ENCODE measurements at places on chromosomes 1 and 21.

DNA sequence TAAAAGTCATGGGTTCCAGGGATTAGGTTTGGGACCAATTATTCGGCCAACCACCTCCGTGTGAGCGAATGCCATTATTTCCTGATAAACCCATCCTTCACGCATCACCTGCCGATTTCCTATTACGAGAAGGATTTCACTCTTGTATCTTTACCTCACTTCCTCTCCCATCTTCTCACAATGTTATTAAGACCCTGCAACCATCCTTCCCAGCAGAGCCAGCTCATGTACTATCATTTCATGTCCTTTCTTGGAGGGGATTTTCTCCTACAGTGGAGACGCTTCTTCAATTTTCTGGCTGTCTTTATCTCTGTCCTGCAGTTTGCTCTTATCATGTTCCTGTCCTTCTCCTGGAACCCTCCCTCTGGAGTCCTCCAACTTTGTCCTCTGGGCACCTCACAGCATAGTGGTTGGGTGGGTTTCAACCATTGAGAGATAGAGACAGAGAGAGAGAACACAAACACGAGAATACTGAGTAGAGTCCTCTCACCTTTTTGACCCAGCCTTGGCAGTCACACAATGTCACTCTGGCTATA is 192.2 kb downstream of the DYRK1A start:
- no peak for DNase-seq

DNA sequence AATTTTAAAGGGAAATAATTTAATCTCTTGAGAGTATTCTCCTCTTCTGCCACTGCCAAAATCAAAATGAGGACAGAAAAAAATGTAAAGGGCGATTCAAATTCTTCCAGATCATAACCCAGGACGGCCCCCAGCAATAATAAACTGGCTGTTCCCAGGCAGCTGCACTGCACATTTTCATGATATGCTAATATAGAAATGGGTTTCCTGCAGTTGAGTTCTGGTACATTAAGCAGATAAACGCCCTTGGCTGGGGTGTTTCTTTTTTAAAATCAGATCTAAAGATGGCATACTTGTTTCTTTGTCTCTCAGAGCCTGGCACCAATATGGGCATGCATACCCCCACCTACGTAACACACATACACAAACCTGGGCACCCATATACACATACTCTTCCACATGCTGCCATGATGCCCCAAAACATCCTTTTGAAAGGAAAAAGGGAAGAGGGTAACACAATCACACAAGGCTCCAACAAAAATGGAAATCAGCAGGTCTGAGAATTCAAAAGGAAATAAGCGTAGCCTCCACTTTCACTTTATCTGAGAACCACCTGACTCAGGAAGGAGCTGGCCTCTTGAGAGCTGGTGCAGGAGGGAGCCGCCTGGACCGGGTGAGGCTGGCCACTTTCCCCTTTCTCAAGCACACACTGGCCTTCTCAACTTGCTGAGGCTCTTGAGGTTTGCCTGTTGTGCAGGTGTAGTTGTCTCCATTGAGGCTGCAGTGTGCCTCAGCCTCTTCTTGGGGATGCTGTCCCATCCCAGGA is 653.4 kb downstream of the KIF26B start:
- DNase-seq, result no peak

DNA sequence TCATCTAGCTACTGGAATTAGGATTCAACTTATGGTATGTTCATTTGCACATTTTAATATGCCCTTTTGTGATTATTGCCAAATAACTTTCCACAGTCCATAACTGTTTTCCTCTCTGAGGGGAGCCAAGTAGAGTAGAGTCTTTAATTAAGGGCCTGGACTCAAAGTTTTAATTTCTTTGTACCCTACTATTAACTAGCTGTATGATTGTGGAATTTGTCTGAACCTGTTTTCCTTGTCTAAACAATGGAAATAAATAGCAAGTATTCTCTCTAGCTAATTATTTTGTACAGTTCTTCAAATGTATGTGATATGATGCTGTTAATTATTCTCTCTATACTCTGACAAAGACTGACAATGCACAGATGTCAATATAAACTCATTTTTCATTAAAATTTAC is 24.0 kb upstream of the SLC30A10 start:
- DNase-seq, result no peak

GRCh38 chr1:27689423-27690173 is 17.6 kb upstream of the IFI6 start:
- no peak for DNase-seq

GRCh38 chr1:99557546-99558202 is 88.2 kb upstream of the PALMD start:
- DNase-seq, result no peak

GRCh38 chr1:82499022-82499421 is 698.3 kb downstream of the ADGRL2 start:
- DNase-seq, result no peak

DNA sequence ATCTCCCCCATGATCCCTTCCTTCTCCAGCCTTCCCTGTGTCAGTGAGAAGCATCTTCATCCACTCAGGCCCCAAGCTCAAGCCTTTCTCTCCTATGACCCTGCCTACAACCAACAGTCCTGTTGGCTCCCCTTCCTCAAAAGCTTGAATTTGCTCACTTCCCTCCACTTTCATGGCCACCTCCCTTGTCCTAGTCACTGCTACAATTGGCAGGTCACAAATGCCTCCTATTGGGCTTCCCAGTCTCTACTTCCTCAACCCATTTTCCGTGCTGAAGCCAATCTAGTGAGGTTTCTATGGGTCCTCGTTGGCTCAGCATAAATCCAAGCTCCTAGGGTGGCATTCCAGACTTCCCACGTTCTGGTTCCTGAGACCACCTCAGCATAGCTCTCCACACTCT is 40.2 kb upstream of the SLC6A9 start:
- DNase-seq, result no peak

DNA sequence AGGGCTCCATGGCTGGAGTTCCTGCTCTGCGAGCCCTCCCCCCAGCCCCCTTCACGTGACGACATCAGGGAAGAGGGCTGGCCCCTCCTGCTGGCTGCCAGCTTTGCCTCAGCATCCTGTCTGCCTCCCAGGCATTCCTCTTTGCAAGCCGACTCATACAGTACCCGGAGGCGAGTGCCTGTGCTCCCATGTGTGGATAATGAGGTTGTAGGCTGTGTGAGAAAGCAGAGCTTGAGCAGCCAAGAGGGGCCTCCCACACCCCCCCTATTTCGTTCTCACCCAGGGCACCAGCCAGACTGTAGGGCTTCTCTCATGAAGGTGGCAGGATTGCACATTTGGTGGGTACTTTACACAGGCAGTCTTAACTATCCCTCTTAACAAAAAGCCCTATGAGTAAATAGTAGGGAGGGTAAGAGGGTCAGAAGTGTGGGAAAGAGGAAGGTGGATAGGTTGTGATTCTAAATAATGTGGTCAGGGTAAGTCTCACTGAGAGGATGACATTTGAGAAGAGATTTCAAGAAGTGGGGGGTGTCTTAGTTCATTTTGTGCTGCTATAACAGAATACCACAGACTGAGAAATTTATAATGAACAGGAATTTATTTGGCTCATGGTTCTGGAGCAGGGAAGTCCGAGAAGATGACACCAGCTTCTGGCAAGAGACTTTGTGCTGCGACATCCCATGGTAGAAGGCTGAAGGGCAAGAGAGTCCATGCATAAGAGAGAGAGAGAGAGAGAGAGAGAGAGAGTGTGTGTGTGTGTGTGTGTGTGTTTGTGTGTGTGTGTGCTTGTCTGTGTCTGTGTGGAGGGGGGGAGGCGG is 113.5 kb downstream of the OMA1 start:
- DNase-seq, result no peak

- no peak for DNase-seq
Observed at GRCh38 chr1:232597721-232598120, 32.2 kb downstream of the SIPA1L2 start.

DNA sequence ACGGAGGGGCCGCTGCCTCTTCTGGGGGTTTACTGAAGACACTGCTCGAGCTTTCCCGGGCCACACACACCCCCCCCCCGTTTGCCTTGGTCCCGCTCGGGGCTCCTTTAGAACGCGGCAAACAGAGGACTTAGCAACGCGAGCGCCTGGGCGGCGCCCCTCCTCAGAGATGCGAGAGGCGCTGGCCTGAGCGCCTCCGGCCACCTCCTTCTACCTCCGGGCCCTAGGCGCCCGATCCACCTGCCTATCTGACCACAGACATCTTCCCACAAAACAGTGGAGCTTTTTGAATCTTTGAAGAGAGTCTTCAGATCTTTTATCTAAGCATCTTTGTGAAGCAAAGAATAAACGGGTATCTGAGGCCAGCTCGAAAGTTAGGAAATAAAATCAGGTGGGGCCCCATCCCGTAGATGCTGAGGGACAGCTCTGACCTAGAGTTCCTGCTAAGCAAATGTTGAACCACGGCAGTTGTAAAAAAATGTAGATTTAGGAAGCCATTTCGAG is 436 bp upstream of the TTLL7 start:
- DNase-seq, result no peak

- no peak for DNase-seq
Observed at GRCh38 chr1:13543451-13544220, 29.8 kb upstream of the LRRC38 start.

- no peak for DNase-seq
Observed at GRCh38 chr1:17265162-17265561, 16.3 kb downstream of the PADI3 start.

- no peak for DNase-seq
Observed at GRCh38 chr1:220371324-220371723, 99.1 kb upstream of the RAB3GAP2 start.

- no peak for DNase-seq
Observed at GRCh38 chr1:1684031-1684681, 8.4 kb downstream of the SLC35E2B start.

- no peak for DNase-seq
Observed at GRCh38 chr1:90714521-90714951, 2.6 kb downstream of the BARHL2 start.

DNA sequence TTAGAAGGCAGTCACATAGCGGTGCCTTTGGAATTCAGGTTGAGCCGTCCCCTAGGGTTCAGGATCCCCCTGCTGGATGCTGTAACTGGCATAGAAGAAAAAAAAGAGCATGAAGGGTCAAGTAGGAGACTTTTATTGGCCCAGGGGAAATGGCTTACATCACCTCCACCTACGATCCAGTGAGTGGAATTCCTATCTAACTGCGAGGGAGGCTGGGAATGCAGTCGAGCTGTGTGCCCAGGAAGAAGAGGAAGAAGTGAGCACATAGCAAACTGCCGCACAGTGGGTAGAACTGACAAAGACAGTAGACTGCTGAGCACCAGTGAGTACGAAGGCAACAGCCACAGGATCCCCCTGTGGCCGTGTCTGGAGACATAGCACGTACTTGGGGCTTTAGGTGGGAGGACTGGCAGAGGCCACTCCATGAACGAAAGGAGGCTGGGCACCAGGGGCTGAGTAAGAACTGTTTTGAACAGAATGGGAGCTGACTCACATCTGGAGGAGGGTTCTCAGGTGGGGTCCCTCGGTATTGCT is 79.2 kb downstream of the RNF220 start:
- DNase-seq, result no peak

GRCh38 chr1:172935062-172935592 is 115.6 kb downstream of the TNFSF18 start:
- no peak for DNase-seq

- DNase-seq, result no peak
Observed at GRCh38 chr1:186272486-186272885, 102.6 kb downstream of the TPR start.

GRCh38 chr1:14140831-14141401 is 440.9 kb downstream of the PRDM2 start:
- DNase-seq, result no peak

- DNase-seq, result no peak
Observed at GRCh38 chr1:154351363-154352068, 26.2 kb downstream of the ATP8B2 start.

DNA sequence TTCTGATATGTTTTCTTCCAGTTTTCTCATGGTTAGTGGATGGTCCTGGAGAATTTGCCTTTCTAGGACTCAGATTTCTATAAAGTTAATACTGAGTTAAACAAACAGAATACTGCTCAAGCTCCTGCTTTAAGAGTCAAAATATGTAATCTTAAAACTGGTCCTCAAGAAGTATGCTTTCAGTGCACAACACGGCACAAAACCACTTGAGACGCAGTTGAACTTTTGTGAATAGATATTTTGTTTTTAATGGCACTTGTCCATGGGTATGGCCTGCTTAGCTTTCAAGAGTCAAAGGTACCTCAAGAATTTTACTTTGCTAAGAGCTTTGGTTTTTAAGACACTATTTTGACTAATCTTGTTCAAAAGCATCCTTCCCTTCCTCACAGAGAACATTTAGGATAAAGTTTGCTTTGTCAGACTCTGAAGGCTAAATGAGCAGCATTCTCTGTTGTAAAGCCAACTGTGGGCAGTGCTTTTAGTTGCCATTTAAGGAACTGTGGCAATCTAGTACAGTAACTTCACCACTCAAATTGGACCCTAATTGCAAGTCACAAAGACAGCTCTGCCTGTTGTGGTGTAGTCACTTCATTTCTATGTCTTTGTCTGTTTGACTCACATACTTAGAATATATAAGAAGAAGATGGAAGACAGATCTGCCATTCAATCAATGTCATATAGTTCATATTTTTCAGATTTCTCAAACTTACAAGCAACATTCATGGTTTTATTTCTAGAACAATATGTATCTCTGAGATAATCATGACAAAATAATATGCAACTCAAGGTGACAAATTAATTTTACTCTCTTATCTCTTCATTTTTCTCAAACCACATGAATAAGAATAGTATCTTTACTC is 28.8 kb downstream of the SAMD13 start:
- DNase-seq, result no peak

- DNase-seq, result no peak
Observed at GRCh38 chr1:248231117-248231516, at the start of gene OR2M4. Gene OR2M4 (plus strand): TSS chr1:248231417. CDS start chr1:248238929, 7,512 bp downstream.

DNA sequence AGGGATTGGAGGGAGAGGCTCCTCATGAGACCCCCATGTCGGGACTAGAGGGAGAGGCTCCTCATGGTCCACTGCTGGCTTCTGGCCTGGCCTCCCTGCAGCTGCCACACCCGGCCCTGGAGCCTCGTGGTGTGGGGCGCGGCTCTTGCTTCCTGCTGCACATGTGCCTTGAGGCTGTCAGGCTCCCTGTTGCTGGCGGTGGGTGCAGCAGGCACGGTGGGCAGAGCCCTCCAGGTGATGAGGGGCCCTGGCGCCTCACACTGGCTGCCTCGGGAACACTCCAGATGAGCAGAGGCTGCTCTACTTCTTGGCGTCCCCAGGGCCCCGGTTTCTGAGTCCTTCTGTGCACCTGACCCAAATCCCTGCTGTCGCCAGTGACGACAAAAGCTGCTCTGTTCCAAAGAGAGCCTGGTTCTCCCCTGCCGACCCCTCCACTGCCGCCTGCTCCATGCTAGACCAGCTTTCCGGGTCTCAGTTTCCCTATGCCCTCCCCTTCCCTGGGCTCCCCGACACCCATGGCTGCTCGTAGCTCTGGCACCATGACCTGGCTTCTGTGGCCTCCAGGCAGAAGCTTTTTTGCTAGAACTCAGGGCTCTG is 9.7 kb upstream of the ATAD3B start:
- DNase-seq, result no peak

GRCh38 chr1:109025694-109026093 is 16.2 kb downstream of the WDR47 start:
- no peak for DNase-seq

GRCh38 chr1:89547563-89548116 is 23.0 kb downstream of the LRRC8B start:
- no peak for DNase-seq

GRCh38 chr1:34747638-34747941 is 7.3 kb upstream of the GJB5 start:
- DNase-seq, result no peak

GRCh38 chr1:207140536-207140935 is 36.5 kb downstream of the C4BPA start:
- DNase-seq, result no peak

Data from type B pancreatic cell (in vitro differentiated cells).